ENCODE measurements at places on chromosomes 11 and 22.
A peak's percentile ranks its signal among the peaks of the same experiment; 100 is the strongest.

- DNase-seq = peak; percentile 87
Measured at GRCh38 chr11:124763156-124763947, 1.3 kb upstream of the ESAM start.

DNA sequence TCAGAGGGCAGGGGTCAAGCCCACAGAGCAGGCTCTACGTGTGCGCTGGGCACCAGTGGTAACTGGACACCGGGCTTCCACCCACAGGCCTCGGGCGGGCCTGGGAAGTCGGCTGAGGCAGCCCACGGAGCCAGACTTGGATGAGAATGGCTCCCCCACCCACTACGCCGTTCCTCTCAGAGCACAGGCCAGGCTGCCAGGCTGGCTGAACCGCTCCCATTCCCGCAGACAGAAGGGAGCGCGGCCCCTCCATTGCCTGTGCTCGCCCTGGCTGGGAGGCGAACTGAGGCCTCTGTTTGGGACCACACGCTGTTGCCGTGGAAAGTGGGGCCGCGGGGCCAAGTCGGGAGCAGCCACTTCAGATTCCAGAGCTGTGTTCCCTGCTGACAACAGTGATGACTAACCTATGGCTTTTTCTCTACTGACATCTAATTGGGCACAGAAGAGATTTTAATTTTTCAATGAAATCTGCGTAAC, 63.9 kb downstream of the MYH9 start:
- no peak for DNase-seq

GRCh38 chr11:91470656-91471055, 754.0 kb upstream of the FAT3 start:
- no peak for DNase-seq

DNA sequence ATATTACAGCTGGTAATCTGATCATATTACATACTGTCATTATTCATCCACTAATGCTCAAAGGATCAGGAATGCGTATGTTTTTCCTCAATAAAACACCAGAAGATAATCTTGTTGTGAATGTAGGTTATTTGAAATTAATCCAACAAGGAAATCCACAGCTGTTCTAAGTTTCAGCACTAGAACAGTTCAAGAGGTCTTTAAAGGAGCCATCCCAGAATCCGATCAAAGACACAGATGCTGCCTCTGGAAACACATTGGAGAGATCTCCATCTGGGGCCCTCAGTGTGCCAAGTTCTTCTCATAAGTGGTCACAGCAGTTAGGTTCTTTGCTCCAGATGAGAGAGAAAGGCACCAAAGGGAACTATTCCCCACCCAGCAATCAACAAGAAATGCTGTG, 1955.1 kb upstream of the RAG2 start:
- DNase-seq = no peak

GRCh38 chr11:126423154-126423553, 67.7 kb downstream of the ST3GAL4 start:
- DNase-seq = no peak

DNA sequence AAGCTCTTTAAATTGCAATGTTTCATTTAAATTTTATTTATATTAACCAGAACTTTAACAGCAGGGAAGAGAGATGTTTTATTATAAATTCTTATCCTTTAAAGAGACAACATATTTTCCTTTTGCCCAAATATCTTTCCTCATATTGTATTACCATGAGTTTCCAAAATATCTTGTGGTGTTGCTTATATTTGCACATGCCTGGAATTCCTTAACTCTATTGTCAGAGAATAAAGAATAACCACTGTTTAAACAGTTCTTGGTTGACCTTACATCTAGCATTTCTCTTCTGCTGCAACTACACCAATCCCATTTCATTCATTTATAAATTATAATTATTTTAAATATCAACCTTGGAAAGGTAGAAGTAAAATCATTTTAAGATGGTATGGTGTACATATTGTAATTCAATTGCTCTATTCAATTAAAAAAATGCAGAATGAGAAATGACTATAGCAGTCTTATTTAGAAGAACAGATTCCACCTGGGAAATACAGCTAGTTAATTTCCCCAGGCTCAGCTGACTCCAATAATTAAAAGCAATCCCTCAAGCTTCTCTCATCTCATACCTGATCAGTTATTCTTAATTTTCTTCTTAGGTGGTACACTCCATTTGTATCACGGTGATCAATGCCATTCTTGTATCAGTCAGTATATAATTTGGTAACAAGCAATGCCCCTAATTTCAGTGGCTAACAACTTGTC, 923.3 kb downstream of the KCNA4 start:
- DNase-seq = no peak

Data from neural crest cell (in vitro differentiated cells).